ENCODE measurements at places on chromosomes 3 and 15.

DNA sequence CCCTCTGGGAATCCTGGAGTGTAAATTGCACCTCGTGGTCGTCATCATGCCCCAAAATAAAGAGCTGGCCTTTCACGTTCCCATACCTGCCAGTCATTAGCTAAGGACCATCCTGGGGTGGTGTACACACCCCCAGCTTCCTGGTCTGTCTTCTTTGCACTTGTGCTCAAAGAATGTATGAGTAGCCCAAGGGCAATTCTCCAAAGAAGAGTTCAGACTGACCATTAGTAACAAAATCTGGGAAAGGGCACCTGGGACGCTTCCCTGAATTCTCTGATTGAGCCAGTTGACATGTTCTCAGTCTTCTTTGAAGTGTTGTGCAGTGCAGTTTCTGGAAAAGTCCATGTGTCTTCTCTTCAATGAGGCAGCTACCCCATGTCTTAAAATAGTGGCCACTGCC, 34.8 kb downstream of the FAM3D start:
- no peak for DNase-seq

DNA sequence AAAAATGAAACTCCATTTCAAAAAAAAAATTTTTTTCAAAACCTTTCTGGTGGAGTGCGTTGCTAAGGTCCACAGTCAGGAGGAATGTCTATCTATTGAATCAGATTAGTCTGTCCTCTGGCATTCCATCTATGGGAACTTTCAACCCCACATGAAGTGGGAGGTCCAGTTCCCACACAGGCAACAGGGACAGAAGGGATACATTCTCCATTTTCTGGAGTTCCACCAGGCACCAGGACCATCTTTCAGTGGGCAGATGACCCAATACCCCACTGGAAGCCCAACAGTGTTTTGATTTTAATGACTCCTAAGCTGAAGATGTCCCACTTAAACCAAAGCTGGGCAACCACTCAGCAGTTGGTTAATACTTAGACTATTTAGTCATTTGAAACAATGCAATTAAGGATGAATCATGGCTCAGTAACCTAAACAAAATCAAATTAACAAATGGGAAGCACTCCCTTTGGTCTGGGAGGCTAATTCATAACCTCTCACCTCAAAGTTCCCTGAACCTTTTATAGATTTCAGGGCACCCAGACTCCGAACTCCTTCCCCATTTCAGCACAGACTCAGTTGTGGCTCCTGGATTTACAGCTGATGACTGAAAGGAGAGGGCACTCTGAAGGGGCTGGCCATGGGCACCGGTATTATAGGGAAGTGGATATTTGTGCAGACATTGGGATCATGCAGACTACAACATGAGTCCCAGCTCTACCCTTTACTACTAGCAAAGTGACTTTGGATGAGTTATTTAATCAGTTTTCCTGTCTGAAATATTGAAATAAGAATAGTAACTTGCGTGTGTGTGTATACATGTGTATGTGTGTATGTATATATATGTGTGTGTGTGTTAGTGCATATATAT, 264.3 kb upstream of the LRTM1 start:
- DNase-seq: no peak

GRCh38 chr3:30520699-30521098, 85.7 kb upstream of the TGFBR2 start:
- DNase-seq: no peak

- no peak for DNase-seq
Measured at GRCh38 chr3:30539772-30540171, 66.6 kb upstream of the TGFBR2 start.

DNA sequence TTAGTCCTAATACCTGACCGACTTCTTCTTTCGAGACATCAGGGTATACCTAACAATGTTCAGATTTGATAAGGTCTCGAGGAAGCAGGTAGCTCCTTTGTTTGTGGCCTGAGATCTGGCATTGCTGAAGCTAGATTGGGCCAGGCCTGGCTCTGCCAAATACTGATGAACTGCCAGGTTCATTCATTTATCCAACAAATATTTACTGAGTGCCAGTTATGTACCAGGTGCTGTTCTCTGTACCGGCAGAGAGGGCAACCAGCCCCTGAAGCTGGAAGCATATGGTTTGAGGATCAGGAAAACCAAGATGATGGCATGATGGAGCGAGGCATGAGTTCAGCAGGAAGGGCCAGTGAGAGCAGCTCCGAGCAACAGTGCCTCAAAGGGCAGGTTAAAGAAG, 196.2 kb upstream of the NSMCE3 start:
- DNase-seq: no peak

DNA sequence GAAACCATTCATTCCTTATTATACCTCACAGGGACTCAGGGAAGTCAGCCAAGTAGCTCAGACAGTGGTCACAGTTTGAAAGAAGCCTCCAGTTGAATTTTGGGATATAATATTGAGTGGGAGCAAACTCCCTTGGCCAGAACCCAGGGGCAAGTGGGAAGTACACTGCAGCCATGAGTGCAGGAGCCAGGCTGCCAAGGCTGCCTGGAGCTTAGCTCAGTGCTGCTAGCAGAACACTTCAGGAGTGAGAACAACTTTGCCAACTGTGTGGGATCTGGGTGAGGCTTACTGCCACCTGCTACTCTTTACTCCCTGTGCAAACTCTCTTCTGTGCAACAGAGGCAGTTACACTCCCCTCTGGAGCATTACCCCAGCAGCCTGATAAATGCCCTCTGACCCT, 4.6 kb downstream of the OR5K3 start:
- no peak for DNase-seq

- no peak for DNase-seq
Measured at GRCh38 chr3:43573576-43573975, 48.2 kb downstream of the ANO10 start.

DNA sequence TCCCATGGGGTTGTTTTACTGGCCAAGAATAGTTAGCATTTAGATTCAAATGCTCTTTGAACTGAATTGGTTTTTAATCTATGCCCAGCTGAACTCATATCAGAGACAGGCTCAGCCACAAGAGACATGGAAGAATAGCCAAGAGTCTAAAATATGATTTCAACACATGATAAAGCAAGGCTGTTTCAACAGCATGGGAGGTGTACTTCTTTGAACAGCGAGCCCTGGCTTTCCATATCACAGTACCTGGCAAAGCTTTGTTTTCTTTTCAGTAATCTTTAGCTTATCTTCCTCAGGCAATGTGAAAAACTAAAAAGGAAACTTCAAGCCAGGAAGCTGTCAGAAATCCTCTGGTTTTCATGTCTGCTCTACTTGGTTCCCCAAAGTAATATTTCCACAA, 413.6 kb upstream of the ADAMTS9 start:
- DNase-seq: no peak

- no peak for DNase-seq
Measured at GRCh38 chr15:32982001-32982400, 212.5 kb downstream of the FMN1 start.

DNA sequence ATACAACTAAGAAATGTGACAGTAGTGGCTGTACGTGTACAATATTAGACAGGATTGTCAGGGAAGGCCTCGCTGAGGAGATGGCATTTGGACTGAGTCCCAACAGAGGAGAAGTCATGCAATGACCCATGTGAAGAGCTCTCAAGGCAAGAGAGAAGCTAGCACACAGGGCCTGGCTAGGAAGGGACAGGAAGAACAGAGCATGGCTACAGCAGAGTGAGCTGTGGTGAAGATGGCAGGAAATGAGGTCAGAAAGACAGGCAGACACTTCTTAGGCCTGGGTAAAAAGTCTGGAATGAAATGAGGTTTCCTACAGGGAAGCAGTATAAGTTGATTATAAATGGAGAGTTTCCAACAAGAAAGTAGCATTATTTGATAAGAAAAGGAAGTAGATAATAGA, 33.2 kb upstream of the LEKR1 start:
- DNase-seq: no peak

DNA sequence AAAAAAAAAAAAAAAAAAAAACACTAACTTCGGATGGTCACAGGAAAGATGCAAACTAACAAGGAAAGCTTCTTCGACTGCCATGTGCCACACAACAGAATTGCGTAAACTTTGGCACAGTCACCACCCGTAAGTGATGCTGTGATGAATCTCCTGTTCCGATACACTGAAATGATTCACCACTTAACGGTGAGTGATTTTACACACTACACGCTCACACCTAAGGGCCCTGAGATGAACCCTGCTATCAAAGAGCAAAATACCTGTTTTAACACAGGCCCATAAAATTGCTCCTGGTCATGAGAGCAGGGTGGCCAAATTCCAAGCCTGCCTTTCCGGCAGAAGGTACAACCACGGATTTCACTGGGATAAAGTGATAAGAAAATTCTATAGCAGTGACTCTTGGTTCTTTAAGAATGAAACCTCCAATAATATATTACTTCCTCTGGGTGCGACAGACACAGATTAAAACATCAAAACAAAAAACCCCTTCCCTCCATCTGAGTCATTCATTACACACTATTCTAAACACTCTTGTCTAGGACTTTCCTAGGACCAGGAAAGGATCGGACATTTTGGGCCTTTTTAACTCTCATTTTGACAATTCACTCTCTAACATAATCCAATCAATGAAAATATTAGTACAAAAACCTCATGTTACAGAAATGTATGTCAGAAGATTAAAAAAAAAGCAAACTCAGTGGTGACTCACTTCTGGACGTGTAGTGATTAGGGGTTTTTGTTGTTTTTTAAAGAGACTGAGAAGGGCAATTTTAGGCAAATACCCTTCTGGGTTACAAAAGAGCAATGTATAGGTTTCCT, 28.3 kb downstream of the LRIG1 start:
- DNase-seq: no peak

DNA sequence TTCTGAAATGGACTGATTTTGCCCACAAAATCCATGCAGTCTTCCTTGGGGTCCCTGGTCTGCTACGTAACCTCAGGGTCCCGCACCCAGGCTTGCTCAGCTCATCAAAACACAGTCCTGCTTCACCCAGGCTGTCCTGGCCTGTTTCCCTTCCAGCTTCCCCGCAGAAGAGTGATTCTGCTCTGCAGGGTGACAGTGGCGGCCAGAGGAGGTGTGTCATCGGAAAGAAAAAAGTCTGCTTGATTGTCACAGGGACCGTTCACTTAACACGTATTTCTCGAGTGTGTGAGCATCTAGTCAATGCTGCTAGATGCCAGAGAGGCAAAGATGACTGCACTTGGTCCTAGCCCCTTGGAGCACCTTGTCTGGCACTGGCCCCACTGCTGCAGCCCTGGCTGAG, 50.1 kb upstream of the ABHD2 start:
- DNase-seq: no peak

DNA sequence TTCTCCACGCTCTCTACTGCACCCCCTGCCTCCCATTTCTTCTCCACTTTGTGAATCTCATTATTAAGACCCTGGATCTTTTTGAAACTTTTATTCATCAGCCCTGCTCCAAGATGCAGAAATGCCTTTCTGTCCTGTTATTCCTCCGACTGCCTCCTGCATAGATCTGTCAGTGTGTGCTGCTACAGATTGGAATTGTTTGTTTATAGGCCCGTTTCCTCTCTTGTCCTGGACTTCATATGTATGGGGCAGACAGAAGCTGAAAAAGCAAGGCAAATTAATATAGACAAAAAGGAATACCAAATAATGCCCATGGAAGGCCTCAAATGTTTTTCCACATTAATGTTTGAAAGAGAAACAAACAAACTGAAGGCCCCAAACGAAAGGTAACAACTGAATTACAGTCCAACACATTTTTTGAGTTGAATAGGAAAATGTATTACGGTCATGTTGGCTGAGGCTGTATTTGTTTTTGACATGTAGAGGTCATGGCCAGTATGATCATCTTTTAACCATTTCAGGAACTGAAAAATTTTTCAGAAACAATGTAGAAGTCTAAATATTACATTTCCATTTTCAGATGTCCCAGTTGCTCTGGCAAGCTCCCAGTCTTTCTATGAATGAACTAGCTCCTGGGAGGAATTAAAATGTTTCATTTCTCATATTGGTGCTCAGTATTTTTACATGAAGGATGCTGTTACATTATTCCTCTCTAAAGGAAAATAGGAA, 8.8 kb downstream of the CHST2 start:
- DNase-seq: no peak

- no peak for DNase-seq
Measured at GRCh38 chr3:93867425-93867824, 106.3 kb downstream of the PROS1 start.

GRCh38 chr3:188389711-188390342, 235.9 kb downstream of the LPP start:
- no peak for DNase-seq

GRCh38 chr3:6862041-6862879, 1.3 kb downstream of the GRM7 start:
- DNase-seq: no peak

- no peak for DNase-seq
Measured at GRCh38 chr15:43370310-43370974, 401 bp downstream of the ZSCAN29 start.

DNA sequence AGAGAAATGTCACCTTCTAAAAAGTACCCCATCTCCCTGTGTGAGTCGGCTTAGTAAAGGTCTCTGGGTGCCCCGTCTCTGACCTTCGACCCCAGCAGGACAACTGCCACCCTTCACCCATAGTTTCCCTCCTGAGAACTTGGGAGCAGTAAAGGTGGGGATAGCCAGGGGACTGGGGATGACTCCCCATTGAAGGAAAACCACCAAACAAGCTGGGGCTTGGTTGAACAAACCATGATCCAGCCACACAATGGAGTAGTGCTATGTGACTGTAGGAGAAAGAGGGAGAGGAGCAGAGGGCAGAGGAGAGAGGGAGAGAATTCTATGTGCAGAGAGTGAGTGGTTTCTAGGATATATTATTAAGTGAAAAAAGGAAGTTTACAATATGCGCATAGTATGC, 33.7 kb downstream of the IDH3A start:
- DNase-seq: no peak

GRCh38 chr15:56654624-56655023, 78.7 kb downstream of the ZNF280D start:
- DNase-seq: no peak
